ENCODE measurements at places on chromosomes 16 and 17. TPM values are rescaled to one million over a fixed set of nuclear protein-coding genes. Genes with fewer than 3 reads are reported as not detected.
A peak's percentile ranks its signal among the peaks of the same experiment; 100 is the strongest.

DNA sequence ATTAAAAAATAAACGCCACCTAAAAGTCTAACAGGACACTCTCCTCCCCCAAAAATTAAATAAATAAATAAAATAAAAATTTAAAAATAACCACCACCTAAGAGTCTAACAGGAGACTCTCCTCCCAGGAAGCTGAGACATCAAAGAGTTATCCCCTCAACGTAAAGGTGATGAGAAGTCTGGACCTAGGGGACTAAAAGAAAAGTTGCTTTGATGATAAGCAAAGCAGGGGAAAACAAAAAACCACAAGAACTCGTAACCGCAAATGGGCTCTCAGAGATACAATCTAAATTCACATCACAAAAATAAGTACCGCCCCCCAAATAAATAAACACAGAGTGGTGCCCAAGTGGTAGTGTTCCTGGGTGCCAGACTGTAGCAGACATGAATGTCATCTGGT, 412.2 kb downstream of the ZFHX3 start:
- no peaks in the 10 kb centered on the region for H3K4me1 ChIP-seq
- no peak for DNase-seq
- H3K4me3 ChIP-seq, result no peak overlapping the region
- no peaks in the 10 kb centered on the region for H3K27me3 ChIP-seq
- H3K27ac ChIP-seq, result no peak overlapping the region
- no peaks in the 10 kb centered on the region for H3K36me3 ChIP-seq

Gene PIPOX
- total RNA-seq, result 2.2 TPM

- H3K4me3 ChIP-seq, result no peak overlapping the region
- H3K27me3 ChIP-seq, result peaks cover 18% of the 10 kb centered on the region
- H3K27ac ChIP-seq, result no peak overlapping the region
- H3K4me1 ChIP-seq, result no peaks in the 10 kb centered on the region
- DNase-seq, result no peak
- H3K36me3 ChIP-seq, result no peaks in the 10 kb centered on the region
Measured at GRCh38 chr16:5508371-5508770, 410.8 kb upstream of the EEF2KMT start.

DNA sequence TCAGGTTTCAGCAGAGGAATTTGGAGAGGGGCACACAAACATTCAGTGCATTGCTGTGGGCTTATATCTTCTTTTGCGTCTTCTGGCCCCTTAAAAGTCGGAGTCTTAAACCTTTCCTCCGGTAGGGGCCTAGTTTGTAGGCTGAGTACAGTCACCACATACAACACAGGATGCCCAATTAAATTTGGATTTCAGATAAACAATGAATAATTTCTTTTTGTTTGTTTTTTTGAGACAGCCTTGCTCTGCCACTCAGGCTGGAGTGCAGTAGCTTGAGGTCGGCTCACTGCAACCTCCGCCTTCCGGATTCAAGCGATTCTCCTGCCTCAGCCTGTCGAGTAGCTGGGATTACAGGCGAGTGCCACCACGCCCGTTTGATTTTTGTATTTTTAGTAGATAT, 26.7 kb upstream of the ADORA2B start:
- no peak overlapping the region for H3K27ac ChIP-seq
- no peaks in the 10 kb centered on the region for H3K36me3 ChIP-seq
- no peak for DNase-seq

DNA sequence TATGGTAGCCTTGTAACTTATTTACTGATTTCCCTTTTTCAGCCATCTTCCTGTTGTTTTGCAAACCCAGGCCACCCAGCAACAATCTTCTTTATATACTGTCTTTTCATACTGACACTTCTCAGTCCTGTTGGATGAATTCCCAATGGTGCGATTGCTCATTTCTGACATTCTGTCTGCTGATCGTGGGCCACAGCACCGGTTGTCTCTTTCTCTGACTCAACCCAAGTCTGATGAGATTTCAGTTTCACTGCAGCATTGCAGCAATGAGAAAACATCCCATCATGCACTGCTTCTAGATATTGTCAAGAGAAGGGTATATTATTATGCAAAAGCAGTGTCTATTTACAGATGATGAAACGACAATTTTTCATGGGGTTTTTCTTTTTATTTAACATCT, 349.2 kb upstream of the HSBP1 start:
- H3K36me3 ChIP-seq, result no peaks in the 10 kb centered on the region
- no peak overlapping the region for H3K27ac ChIP-seq
- peaks cover 6% of the 10 kb centered on the region for H3K27me3 ChIP-seq
- DNase-seq, result no peak
- no peaks in the 10 kb centered on the region for H3K4me1 ChIP-seq
- no peak overlapping the region for H3K4me3 ChIP-seq

- no peaks in the 10 kb centered on the region for H3K27me3 ChIP-seq
- peaks cover 2% of the 10 kb centered on the region for H3K4me1 ChIP-seq
- H3K27ac ChIP-seq, result no peak overlapping the region
- no peak overlapping the region for H3K4me3 ChIP-seq
- no peak for DNase-seq
Measured at GRCh38 chr16:1211451-1212268, 13.4 kb downstream of the TPSG1 start.

Gene RNF112
- 0.25 TPM for total RNA-seq

DNA sequence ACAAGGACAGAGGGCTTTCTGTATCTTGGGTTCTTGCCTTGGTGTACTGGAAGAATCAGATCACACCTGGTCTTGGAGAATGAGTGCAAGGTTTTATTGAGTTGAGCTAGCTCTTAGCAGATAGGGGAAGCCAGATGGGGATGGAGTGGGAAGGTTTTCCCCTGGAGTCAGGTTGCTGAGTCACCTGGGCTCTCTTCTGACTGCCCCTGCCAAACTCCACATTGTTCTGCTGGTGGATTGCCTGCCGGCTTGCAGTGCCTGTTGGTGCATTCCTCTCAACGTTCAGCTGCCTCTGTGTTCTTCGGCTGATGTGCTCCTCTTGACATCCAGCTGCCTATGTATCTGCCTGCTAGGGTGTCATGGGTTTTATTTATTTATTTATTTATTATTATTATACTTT, 1431.1 kb downstream of the CDH8 start:
- H3K4me3 ChIP-seq, result no peak overlapping the region
- DNase-seq, result no peak
- no peaks in the 10 kb centered on the region for H3K4me1 ChIP-seq
- H3K27ac ChIP-seq, result no peak overlapping the region
- no peaks in the 10 kb centered on the region for H3K27me3 ChIP-seq

DNA sequence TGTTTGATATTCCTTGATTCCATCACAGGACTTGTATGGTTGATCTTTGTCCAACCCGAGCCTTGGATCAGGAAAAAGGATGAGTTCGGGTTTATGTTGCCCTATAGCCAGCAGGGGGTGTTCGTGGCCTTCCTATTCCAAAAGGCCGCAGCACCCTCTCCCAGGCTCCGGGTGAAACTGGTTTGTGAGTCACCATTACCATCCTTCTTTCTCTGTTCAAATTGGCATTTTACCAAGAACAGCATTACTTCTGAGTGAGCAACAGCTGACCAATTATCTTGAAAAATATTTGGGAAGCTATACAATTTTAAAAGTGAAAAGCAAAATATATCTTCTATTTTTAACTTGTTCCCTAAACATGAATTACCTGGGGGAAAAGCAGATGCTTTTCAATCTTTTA, 24.3 kb upstream of the KRT20 start:
- DNase-seq, result peak; percentile 26
- no peak overlapping the region for H3K27ac ChIP-seq
- H3K36me3 ChIP-seq, result no peaks in the 10 kb centered on the region

Gene ACSM2A
- not detected for total RNA-seq

Gene CHST4
- total RNA-seq, result not detected

Gene PRAC2
- not detected for total RNA-seq

DNA sequence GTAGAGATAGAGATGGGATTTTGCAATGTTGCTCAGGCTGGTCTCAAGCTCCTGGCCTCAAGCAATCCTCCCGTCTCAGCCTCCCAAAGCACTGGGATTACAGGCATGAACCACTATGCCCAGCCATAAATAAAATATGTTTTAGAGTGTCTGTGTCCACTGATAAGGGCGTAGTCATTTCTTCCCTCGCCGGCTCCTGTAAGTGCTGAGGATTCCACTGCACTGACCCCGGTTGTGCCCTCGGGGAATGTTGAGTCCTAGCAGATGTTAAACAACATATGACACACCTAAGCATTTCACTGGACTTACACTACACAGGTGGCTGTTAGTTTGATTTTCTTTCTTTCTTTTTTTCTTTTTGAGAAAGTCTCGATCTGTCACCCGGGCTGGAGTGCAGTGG, 5.6 kb upstream of the SHMT1 start:
- DNase-seq, result no peak
- H3K36me3 ChIP-seq, result peaks cover 5% of the 10 kb centered on the region
- H3K27me3 ChIP-seq, result peaks cover 20% of the 10 kb centered on the region
- H3K4me1 ChIP-seq, result peaks cover 9% of the 10 kb centered on the region

Gene TMEM106A
- 7.0 TPM for total RNA-seq

Data from T-helper 17 cell (primary cell).